ENCODE measurements at places on chromosomes 7 and 10.
A peak's percentile ranks its signal among the peaks of the same experiment; 100 is the strongest.

GRCh38 chr7:18064242-18064838, 36.7 kb upstream of the PRPS1L1 start:
- peak; percentile 23 for DNase-seq

GRCh38 chr7:57404967-57405421, 45.0 kb upstream of the ZNF716 start:
- no peak for DNase-seq

DNA sequence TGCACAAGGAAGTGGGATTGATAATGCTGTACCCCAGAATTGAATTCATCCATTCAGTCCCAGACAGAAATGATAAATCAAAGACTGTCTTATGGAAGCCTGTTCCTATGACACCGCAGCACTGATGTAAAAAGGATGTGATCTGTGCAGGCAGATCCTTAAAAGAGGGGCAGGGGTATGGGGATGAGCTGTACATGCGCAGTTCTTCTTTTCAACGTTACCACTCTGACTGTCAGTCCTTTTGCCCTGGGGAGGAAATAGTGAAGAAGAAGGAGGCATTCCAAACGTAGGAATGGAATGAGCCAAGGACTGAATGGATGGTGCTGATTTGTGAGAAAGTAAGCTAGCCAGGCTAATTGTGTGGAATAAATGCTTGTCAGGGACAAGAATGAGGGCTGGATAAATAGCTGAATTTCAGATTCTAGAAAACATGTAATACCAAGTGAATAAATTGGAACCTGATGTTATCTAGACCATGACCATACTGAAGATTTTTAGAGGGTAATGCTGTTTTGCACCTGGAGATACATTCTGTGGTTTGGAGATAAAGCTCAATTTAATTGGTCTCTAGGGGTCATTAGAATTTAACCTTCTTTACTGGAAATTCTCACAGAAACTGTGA, 509.3 kb downstream of the SORCS3 start:
- peak; percentile 20 for DNase-seq

- DNase-seq: no peak
Observed at GRCh38 chr10:59801171-59801570, 47.9 kb upstream of the MRLN start.

DNA sequence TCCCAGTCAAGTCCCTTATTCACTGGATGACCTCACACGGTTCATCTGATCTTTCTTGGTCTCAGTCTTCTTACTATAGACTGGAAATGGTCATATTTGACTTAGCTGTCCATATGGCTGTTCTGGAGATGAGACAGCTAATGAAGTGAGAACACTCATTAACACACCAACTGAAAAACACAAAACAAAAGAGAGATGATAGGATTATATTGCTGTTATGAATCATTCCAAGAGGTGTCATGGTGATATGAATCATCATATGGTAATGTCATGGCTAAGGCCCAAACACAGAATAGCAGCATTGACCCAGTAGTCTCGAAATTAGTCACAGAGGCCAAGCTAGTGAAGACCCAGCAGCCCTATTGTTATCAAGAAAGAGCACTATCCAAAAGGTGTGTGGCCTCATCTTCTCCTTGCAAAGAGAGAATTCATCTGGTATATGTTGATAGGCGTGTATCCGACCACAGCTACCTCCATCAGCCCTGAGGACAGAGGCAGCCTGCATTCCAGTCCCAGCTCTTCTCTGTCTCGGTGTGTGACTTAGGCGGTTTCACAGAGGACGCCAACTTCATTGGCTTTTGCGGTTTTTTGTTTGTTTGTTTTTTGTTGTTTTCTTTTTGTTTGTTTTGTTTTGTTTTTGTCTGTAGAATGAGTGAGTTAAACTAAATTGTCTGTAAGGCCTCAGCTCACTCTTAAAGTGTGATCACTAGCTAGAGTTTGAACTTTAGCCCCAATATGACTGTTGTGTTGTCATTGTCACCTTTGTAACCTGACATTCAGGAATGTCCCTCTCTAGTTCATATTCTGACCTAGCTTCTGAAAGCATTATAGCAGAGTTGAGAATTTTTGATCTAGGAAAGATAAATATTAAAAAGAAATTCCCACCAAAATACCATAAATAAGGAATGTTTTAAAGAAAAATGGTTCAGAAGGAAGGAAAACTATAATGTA, 97.4 kb upstream of the PDCD4 start:
- peak; percentile 93 for DNase-seq

All from kidney tubule cell (primary cell).